Omental fat pad (tissue), 4 donors: ENCODE measurements at places on chromosomes 16 and 17. TPM values are rescaled to one million over a fixed set of nuclear protein-coding genes. Genes with fewer than 3 reads are reported as not detected.

The POLR2A gene
- total RNA-seq: 69.4 TPM

The DHRS7C gene
- not detected for total RNA-seq

The METRNL gene
- total RNA-seq: 101 TPM

The SLC2A4 gene
- total RNA-seq: 29.2 TPM

The TMEM238L gene
- not detected for total RNA-seq

The CD300E gene
- 2.6 TPM for total RNA-seq

The KRT23 gene
- not detected for total RNA-seq

The MEIOC gene
- not detected for total RNA-seq

The OMG gene
- not detected for total RNA-seq

The PRR35 gene
- not detected for total RNA-seq

The ADAD2 gene
- total RNA-seq: not detected

- DNase-seq: no peak
Observed at GRCh38 chr16:82011199-82011641, at the start of gene SDR42E1. SDR42E1 (minus strand) TSS chr16:82011470; CDS start chr16:82000858, 10,612 bp downstream.

DNA sequence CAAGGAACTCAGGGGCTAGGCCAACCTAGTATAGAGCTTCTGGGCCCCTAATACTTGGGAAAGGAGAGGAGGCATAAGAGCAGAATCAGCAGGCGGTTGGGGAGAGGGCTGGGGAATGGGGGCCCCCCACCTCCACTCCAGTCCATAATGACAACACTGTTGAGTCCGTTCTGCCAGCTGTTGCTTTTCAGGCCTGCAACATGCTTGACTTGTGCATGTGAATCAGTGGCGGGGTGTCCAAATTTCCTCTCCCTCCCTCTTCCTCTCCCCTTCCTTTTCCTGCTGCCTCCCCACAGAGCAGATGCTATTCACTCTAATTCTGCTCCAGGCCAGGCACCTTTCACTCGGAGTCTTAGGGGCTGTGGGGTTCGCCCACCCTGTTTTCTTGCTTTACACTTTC is 31.7 kb downstream of the SGSM2 start:
- no peak for DNase-seq

GRCh38 chr17:36203335-36203734 is 6.8 kb upstream of the CCL3L1 start:
- no peak for DNase-seq

GRCh38 chr17:12985431-12986293 is 32.2 kb downstream of the ELAC2 start:
- DNase-seq: no peak

- DNase-seq: no peak
Observed at GRCh38 chr17:17204041-17204591, 2.0 kb downstream of the PLD6 start.

DNA sequence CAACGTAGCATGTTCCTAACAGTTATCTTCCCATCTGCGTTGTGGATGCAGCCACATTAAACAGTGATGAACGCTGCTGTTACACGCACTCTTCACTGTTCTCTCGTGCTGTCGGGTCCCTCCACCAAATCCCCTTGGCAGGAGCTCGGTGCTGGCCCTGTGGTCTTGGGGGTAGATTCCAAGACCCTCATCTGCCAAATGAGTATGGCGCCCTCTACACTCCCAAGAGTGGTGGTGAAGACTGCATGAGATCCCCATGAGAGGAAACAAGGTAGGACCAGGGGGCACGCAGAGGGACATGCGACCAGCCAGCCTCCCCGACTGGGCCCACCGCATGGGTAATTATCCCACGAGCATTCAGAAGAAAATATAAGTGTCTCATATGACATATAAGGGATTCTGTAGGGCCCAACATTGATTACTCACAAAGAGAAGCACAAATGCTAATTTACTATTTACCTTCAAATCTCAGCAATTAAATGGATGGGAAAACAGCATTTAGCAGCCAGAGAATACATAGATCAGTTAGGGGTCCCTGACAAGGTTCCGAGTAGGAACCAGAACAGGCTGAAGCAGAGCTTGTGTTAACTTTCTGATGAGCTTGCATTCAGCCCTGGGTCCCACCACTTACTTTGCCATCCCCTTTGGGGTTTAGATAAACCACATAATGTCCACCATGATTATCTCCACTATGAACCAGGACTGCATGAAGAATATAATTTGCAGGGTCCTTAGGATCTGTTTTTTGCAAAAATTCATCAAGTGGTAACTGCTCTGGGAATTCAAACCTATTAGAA is 23.8 kb downstream of the LITAFD start:
- DNase-seq: no peak

DNA sequence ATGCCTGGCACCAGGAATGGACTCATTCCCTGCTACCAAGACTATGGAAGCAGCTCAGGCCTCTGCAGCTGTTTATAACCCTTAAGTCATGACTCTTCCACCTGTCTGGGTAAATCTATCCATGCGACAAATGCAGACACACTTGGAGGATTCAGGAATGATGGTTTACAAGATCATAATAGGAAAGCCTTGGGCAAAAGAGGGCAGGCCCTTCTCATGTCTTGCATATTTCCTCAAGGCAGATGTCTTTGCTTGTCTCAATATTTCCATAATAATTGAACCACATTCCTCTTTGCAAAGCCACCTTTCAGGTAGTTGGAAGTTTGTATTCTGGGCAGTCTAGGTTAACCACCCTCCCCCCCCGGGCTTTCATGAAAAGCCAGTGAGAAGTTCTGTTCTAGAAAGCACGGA is 884 bp upstream of the JPT1 start:
- DNase-seq: no peak

- DNase-seq: no peak
Observed at GRCh38 chr16:68396481-68396880, 51.8 kb downstream of the SMPD3 start.

GRCh38 chr16:89198417-89199240 is 1.7 kb downstream of the SLC22A31 start:
- no peak for DNase-seq

GRCh38 chr17:9594065-9594464 is 17.6 kb downstream of the CFAP52 start:
- DNase-seq: no peak

DNA sequence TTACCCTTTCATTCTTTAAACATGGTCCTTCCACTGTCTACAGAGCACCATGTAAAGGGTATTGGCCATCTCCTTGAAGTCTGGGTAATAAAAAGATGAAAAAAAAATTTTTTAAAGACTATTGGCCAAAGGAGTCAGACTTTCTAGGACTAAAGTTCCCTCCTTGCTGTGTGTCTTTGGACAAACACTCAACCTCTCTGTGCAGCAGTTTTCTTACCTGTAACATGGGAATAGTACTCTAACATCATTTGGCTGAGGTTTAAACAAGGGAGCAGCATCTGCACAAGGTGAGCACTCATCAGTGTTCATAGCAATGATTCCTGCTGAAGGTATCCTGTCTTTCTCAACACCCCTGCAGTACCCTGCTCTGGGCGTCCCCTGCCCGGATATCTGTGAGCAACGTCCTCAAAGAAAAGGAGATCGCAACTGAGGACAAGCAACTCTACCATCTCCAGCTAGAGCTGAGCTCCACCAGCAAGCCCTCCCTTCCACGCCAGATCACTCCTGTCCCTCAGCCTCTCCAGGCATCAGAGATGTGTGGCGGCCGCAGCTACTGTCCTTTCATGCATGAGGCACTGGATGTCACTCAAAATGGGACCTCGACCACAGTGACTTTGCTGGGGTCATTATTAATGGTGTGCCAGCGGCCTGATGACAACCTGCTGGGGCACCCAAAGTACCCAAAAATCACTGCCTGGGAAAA is 29.5 kb upstream of the RPH3AL start:
- no peak for DNase-seq

DNA sequence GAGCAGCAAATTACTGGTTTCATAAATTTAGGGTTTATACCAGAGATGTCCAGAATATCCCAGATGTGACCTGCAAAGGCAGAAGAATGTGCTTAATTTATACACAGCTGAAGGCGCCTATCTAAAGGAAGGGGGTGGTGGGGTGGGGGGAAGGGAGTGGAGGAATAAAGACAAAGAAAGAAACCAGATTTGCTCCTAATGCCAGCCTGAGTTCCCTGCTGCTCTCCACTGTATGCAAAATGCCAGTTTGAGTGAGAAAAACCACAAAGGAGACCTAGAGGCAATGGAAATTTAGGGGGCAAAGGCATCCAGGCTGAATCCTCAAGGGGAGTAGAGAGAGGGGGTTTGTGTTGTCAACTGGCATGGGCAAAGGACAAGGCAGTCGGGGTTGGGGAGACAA is 161.5 kb upstream of the TOX3 start:
- no peak for DNase-seq

GRCh38 chr17:62172492-62173291 is 107.6 kb upstream of the MED13 start:
- no peak for DNase-seq

DNA sequence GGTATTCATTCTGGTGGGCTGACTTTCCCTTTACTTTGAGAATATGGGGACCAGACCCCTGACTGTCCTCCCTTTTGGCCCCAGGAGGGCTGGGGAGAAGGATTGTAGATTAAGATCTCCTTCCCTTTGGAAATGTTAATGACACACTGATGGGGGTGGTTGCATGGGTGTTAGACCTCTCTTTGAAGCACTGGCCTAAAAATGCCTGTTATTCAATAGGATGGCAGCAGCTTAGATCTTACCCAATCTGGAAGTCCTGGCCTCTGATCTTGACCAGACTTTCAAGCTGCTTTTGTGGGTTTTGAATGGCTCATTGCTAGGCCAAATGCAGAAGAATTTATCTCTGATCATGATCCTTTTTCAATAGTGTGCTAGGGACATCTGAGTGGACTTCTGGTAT is 25.7 kb downstream of the MAP3K3 start:
- DNase-seq: no peak

DNA sequence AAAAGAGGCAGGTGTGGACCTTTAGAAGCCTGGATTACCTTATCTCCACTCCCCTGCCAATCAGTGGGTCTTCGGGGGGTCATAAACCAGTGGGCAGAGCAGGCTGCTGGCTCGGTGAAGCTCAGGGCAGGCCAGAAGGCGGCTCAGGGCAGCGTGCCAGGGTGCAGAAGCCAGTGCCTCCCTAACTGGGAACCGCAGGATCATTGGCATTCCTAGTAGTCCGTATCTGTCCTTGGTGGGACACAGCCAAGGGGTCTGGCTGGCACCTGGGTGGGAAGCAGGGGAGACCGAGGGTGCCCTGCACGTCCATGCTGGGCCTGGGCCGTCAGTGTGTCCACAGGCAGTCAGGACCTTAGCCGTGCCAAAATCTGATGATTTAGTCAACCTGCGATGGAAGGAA is 76.8 kb downstream of the SEC14L1 start:
- no peak for DNase-seq

DNA sequence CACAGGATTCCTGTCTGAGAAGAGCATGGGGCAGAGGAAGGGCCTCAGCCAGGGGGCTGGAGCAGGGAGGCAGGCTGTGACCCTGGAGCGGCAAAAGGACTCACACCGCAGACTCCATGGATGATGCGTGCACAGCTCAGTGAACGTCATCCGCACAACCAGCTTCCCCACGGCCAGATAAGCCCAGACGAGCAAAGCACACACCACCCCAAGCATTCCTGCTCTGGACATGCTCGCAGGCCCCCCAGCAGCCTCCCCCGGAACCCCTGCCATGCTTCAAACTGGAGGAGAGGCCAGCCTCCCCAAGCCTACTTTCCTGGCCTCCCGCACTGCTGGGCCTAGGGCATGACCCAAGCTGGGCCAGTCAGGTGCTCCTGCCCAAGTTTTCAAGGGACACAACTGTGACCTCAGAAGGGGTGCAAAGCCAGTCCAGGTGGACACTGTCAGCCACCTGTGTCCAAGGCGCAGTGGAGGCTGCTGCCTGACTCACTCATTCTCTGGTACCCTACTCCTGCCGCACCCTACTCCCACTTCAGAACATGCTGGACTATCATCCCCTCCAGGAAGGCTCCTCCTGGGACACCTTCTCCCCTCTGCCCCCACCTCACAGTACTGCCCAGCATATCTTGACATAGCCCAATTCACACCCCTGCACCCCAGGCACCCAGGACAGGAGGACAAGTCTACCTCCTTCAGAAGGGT is 4.8 kb downstream of the BCAR1 start:
- DNase-seq: no peak

DNA sequence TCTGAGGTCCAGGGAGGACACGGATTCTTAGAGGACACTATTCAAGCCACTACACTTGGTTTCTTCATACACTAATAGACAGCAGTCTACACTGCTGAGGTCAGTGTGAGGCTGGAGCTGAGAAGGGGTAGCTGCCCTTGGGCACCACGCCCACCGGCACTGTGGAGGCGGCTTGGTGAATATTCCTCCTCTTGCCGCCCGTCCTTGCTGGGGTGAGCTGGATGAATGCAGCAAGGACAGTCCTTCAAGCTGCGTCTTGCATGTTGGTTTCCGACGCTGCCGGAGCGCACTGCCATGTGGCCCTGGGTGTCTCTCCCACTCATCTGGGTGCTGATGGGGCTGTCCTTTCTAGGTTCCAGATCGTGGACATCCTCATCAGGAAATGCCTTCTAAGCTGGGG is 2.6 kb downstream of the ZNF205 start:
- DNase-seq: no peak
